HTR-8/SVneo (cell line): ENCODE measurements at places on chromosomes 4 and X.

DNA sequence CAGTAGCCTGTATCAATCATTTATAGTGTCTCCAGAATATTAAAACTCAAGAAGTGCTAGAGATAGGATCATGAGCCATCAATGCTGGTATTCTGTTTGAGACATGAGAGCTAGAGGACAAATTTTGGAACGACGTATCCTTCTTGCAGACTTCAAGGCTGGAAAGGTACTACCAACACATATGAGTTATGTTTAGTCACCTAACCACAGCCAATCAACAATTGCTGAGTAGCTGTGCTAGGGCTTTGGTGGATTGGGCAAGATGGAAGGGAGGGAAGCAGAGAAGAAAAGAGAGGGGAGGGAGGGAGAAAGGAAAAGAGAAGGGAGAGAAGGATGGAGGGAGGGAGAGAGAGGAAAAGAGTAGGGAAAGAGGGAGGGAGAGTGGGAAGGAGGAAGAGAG is 21.6 kb upstream of the RAI2 start:
- DNase-seq = no peak

GRCh38 chrX:107551546-107551945 is 76.8 kb upstream of the PRPS1 start:
- DNase-seq = no peak

GRCh38 chr4:83269256-83269655 is 15.3 kb downstream of the COQ2 start:
- DNase-seq = no peak

- no peak for DNase-seq
Measured at GRCh38 chr4:99578714-99579113, 4.1 kb downstream of the MTTP start.

DNA sequence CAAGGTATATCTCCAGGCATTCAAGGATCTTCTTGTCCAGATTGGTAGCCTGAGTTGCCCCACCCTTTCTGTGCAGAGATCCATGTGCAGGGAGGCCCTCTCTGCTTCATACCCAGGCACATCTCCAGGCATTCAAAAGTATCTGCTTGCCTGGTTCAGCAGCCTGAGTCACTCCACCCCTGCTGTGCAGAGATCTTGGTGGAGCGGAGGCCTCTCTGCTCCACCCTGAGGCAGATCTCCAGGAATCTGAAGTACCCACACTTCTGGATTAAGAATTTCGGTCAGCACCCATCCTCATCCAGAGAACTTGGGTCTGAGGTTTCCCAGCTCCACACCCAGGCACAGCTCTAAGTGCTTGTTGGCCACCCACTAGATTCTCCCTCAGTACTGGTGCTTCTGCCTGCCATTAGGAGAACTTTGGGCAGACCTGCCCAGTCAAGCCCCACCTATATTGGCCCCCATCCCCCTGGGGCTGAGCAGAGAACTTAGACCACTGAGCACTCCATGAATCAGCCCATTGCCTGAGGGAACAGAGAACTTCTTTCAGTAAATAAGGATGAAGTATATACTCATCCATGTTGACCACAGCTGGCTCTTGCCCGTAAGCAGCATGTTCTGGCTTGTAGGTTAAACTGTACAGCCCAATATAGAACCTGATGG is 199.5 kb upstream of the ZCCHC13 start:
- no peak for DNase-seq

DNA sequence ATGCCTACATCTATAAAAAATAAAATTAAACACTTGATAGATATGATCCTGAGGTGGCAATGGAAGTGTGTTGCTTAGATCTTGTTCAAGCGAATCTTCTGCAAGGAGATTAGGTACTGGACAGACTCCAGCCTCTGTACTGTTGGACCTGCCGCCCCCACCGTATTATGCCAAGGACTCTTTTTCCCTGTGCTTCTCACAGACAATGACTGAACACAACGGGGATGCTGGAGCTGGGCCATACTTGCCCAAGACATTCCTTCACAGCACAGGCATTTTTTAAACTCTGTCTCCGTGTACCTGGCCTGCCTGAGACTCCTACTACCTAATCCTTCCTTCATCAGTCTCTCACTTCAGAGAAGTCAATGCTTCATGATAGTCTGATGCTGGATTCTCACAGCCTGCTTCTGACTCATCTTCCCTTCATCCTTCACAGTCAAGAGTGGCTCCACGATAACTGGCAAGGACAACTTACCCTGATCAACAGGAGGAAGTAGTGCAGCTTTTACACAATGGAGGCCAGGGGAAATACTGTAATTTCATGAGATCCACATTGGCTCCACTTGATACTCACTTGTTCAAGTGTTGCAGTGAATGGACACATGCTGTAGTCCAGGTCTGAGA is 754.6 kb upstream of the AGA start:
- no peak for DNase-seq

GRCh38 chr4:68748181-68748991 is 67.4 kb upstream of the UGT2B10 start:
- peak; percentile 1 for DNase-seq

DNA sequence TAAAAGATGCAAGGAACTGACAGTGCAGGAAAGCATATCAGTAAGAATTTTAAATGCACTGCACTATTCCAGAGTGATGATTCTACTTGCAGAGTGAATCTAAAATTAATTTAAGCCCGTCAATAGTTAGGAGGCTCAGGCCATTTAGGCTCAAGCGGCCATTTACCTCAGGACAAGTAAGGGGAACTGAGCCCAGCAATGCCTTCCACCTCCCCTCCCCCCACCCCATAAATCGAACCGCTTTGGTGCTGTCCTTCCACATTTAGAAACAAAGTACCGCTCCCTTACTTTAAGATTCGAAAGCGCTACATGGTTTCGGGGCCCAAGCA is 665 bp downstream of the RBM41 start:
- no peak for DNase-seq

DNA sequence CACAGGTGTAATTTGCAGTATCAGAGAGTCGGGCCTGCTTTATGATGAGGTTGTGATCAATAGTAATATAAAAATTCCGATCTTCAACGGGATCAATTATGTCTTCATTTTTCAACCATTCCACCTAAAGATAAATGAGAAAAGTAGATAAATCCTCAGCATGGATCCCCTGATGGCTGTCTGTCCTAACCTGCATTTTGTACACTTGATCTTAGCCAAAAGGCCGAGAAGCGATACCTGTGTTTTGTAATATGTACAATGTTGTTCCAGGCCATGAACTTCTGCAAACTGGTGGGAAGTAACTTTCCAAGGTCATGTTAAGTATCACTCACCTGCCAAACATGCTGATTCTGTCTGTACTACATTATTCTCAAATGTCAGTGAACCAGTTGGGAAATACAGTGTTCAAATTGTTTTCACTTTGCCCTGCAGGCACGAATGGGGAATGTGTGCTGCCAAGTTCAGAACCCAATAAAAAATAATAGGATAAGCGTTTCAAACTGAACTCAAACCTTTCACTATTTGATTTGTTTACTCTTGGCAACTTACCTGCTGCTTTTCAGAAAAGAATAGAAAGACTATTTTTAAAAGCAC is 298.1 kb downstream of the UNC5C start:
- peak; percentile 11 for DNase-seq

DNA sequence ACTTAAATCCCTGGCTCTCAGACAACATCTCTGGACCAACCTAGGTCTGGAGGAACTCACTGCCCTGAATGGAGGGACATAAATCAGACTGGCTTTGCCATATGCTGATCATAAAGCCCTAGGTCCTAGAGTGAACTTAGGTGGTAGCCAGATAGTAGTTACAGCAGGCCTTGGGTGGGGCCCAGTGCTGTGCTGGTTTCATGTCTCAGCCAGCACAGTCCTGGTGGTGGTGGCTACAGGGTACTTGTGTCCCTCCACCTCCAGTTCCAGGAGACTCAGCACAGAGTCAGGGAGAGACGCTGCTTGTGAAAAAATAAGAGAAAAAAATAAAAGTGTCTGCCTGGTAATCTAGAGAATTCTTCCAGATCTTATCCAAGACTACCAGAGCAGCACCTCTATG is 40.3 kb downstream of the GSX2 start:
- no peak for DNase-seq

DNA sequence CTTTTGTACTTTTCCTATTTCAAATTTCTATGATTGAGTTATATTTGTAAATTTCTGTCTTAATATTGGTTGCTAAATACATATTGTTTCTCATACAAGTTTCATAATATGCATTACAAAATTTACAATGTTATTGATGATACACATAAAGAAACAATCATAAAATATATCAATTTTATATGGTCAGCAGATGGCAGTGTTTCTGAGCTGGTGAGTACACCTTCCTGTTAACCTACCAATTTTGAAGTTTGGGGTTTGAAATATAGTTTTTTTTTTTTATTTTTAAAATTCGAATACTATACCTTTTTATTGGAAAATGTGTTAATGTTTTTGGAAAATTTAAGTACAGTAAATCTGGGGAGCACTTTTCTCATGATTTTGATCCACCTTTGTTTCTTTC is 1953.1 kb upstream of the ADGRL3 start:
- no peak for DNase-seq

DNA sequence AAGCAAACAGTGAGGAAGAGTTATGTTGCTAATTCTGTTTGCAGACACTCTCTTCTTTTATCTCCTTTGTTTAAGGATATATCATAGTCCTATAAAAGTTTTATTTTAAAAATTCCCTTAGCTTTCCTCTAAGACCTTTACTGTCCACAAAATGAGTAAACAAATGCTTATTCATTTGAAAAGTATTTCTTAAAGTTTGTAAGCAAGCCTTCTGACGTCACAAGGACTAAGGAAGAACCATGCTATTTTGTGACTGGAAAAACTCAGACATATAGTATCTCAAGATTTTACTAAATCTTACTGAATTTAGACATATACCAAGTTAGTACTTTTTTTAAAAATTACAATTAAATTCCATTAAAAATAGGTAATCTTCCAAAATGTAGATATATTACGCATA is 5.2 kb upstream of the RBMXL3 start:
- DNase-seq = no peak
